ENCODE measurements at places on chromosomes 2 and 18. TPM values are rescaled to one million over a fixed set of nuclear protein-coding genes. Genes with fewer than 3 reads are reported as not detected.
A peak's percentile ranks its signal among the peaks of the same experiment; 100 is the strongest.

GRCh38 chr2:171432969-171433762, 624 bp downstream of the METTL8 start:
- peak; percentile 67 for DNase-seq

DNA sequence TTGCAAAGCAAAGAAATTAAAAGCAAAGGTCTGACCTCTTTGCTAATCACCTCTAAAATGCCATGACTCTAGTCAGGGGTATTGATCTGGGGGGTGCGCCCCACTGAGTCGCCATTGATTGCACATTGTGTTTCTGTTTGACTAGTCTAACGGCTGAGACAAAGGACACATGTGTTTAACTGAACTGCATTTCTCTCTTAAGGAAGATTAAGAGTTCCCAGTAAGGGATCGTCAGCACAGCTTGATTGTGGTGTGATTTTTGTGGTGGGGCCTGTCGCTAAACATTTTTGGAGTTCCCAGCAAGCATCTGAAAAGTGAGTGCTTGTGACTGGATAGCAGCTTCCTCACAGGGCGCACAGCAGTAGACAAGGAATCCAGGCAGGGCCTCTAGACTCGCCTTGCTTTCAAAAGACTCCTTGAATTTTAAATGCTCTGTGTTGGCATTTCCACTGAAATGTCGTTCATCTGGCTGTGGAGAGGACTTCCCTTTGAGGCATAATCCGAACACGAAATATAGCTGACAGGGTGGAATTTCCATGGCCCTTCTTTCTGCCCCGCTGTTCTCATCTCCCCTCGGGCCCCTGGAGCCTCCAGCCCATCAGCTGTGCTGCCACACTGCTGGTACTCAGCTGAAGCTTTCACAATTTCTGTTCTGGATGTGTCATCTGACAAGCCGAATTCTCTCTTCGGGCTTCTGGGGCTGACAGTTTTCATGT, 126.3 kb downstream of the FAM168B start:
- DNase-seq = no peak

- no peak for DNase-seq
Measured at GRCh38 chr2:148887350-148888002, 12.4 kb downstream of the KIF5C start.

DNA sequence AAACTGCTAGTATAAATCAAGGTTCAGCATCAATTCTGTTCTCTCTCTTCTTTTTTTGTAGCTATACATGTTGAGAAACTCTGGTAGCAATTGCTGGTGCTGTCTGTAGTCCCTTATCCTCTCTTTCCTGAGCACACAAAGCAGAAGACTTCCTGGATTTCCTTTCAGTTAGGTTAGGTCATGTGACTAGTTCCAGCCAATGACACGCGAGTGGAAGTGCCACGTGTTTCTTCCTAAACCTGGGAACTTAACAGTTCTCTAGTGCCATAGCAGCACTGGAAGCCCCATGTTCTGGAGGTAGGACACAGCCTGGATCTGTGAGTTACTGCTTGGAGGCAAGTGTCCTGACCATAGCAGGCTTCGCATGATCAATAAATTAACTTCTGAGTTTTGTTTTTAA, 125.9 kb downstream of the PLA2R1 start:
- DNase-seq = no peak

GPR155 gene
- total RNA-seq = 31.2 TPM

LYG1 gene
- total RNA-seq = 4.0 TPM

Measured in suprapubic skin (tissue), 4 donors.